ENCODE measurements at places on chromosomes 6 and 20.

DNA sequence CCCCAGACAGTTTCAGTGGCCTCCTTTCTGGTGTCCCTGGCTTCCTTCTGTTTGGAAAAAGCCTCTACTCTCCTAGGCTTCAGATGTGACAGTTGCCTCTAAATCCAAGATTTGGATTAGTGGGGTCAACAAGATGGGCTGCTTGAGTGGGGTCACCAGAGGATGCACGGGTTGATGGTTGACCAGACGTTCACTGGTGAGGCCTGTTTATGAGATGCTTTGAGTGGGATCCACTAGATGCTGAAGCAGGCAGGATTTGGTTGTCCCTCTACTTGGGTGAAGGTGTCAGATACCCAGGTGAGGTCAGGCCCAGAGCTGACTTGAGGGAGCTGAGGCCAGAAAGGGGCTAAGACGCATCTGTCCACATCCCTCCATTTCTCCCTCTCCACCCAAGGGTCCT, 8.1 kb upstream of the DLGAP4 start:
- no peak for DNase-seq

DNA sequence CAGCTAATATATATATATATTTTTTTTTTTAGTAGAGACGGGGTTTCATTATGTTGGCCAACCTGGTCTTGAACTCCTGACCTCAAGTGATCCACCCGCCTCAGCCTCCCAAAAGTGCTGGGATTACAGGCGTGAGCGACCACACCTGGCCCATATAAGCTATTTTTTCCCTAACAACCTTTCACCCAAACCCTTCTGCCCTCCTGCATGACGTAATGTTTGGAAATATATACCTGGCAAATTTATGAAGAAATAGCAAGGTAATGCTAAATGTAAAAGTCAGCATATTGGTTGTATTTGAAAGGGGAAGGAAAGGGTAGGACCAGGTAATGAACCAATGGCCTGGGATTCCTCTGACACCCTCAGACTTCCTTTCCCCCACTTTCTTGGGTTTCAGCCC, 325.5 kb upstream of the ARID1B start:
- DNase-seq, result no peak

- DNase-seq, result no peak
Measured at GRCh38 chr6:20915626-20916025, 381.4 kb downstream of the CDKAL1 start.

DNA sequence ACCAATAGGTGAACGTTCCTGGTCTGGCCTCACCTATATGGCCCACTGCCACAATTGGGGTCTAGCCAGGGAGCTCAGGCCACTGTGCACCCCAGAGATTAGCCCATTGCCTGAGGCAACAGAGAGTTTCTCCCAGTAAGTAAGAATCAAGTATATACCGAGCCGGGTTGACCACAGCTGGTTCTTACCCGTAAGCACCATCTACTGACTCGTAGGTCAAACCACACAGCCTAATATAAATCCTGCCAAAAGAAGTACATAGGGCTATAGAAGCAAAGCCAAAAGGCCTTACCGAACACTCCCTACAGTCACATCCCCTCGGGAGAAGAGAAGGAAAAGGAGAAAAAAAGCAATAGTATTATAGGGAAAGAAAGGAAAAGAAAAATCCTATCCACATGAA, 463.6 kb upstream of the GJE1 start:
- no peak for DNase-seq

- no peak for DNase-seq
Measured at GRCh38 chr6:162728197-162728596, 423 bp downstream of the PACRG start.

GRCh38 chr20:50283922-50284810, 93.5 kb downstream of the CEBPB start:
- no peak for DNase-seq

DNA sequence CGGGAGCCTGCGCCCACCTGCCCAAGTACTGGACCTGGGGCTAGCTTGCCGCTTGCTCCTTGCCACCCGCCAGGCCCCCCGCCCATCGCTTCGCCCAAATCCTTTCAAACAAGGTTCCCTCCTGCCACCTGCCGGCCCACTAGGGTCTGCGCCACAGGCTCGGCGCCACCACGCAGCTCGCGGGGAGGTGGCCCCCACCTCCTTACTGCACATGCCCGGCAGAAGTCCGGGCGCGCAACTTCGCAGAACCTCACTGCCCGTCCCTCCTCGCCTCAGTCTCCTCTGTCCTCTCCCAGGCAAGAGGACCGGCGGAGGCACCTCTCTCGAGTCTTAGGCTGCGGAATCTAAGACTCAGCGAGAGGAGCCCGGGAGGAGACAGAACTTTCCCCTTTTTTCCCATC, 11.2 kb downstream of the GNAS-AS1 start:
- no peak for DNase-seq

DNA sequence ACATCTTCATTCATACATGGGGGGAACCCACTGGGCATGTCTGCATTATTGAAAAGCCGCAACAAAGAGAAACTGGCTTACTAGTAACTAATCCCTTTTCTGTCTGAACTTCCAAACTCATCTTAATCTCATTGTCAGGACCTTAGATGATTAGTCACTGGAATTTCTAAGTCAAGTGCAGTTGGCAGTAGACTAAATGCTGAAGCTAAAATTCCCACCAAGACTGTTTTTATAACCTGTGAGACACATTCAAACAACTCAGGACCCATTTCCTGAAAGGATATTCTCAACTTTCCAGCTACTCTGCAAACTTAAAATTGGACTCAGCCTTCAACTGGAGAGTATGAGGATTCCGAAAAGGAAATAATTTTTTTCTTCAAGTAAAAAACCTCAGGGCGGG, 94.8 kb upstream of the SCAF8 start:
- DNase-seq, result no peak

DNA sequence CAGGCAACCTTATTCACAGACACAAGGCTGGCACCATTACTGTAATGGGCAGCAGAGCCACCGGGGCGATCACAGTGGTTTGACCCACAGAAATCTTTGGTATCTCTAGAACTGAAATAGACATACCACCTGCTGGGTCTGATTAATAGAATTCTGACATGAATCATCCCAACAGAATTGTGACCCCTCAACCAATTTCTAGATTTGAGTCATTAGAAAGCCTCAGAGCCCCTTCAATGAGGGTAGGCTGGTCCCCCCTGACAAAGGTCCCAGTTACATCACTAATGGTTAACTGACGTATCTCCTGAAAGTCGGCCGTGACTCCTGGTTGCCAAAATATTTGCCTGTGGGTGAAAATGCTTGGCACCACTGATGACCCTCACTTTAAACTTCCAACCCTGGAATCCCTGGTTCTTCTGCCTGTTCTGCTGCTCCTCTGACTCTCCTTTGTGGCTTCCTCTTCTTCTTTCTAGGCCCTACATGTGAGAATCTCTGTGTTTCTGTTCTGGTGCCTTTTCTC, 124.9 kb upstream of the ARID1B start:
- DNase-seq, result no peak

DNA sequence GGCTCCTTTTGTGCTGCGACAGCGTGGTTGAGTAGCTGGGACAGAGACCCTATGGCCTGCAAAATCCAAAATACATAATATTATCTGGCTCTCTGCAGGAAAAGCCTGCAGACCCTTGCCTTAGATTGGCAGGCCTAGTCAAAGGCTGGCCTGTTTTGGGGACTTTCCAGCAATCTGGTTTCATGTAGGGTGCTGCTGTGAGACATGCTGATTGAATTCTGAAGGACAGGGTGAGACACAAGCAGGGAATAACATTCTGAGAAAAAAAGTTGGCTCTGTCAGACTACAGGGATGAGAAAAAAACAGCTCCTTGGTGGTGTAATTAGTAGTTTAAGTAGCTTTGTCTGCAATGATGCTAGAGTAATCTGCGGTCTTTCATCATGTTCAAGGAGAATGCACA, 402.7 kb upstream of the AGPAT4 start:
- no peak for DNase-seq

GRCh38 chr6:49698478-49698877, 14.9 kb downstream of the CRISP2 start:
- DNase-seq, result no peak

- no peak for DNase-seq
Measured at GRCh38 chr6:80156221-80156620, 49.8 kb downstream of the BCKDHB start.

GRCh38 chr20:61119273-61119672, 132.8 kb upstream of the CDH4 start:
- DNase-seq, result no peak

GRCh38 chr6:104431096-104431495, 428.6 kb downstream of the HACE1 start:
- no peak for DNase-seq

- DNase-seq, result no peak
Measured at GRCh38 chr20:1302685-1303541, 26.0 kb downstream of the SDCBP2 start.

DNA sequence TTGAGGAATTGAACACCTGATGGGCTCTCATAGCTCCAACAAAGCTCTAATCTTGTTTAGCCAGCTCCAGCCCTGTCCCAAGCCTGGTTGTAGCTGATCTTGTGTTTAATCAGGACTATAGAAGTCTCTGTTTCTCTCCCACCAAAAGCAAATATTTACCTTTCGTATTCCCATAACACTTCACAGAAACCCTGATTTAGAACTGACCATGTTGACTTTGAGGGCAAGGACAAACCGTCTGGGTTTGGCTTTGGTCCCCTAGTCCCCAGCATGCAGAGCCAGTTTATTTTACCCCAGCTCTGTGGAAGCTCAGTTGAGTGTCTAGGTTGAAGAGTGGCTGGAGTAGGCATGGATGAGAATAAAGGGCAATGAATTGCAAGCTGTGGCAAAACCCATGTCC, 18.0 kb upstream of the SIM1 start:
- no peak for DNase-seq

- DNase-seq, result no peak
Measured at GRCh38 chr20:47051936-47052526, 157.4 kb downstream of the EYA2 start.

- no peak for DNase-seq
Measured at GRCh38 chr6:39367700-39368099, 45.2 kb upstream of the KCNK16 start.

DNA sequence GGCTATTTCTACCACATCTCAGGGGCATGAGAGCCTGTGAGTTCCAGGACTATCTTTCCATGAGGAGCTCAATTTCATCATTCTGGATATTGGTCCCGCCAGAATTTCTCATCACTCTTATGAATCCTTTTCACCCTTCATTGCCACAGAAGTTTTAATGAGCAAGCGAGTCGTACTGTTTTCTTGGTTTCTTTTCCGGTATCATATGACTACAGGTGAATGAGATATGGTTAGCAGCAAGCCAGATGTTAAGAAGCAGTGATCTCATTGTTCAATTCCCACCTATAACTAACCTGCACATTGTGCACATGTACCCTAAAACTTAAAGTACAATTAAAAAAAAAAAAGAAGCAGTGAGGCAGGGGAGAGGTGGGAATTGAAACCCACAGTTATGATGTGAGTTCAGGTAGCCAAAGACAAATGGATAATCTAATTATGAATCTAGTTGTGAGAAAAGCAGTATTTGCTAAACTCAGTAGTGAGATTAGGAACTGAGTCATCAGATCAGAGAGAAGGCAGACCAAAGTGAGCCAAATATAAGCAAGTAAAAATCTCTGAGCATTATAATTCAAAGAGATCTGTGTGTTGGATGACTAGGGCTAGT, 78.0 kb upstream of the ELOVL5 start:
- DNase-seq, result no peak

GRCh38 chr20:4021906-4022305, 6.5 kb upstream of the RNF24 start:
- no peak for DNase-seq

DNA sequence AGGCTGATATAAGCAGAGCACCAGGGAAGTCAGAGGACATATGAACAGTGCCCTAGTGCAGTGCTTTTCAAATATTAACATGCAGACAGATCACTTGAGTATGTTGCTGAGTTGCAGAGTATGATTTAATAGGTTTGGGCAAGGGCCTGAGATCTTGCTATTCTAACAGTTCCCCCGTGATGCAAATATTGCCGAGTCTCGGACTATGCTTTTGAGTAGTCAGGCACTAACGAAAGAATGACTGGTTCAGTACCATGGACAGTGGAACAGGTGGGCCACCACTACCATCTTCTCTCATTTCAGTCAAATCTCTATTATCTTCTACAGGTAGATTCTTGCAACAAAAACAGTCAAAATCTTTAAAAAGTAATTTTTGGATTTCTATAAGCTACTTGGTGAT, 3.7 kb upstream of the TMEM200A start:
- peak; percentile 20 for DNase-seq

DNA sequence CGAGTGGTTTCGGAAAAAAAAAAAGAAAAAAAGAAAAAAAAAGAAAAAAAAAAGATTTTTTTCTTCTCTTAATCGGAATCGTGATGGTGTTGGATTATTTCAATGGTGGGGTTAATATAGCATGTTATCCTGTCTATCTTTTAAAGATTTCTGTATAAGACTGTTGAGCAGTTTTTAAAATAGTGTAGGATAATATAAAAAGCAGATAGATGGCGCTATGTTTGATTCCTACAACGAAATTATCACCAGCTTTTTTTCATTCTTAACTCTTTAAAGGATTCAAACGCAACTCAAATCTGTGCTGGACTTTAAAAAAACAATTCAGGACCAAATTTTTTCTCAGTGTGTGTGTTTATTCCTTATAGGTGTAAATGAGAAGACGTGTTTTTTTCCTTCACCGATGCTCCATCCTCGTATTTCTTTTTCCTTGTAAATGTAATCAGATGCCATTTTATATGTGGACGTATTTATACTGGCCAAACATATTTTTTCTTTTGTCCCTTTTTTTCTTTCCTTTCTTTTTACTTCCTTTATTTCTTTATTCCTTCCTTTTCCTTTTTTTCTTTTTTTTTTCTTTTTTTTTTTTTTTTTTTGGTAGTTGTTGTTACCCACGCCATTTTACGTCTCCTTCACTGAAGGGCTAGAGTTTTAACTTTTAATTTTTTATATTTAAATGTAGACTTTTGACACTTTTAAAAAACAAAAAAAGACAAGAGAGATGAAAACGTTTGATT, 3.6 kb downstream of the SOX4 start:
- DNase-seq, result no peak

DNA sequence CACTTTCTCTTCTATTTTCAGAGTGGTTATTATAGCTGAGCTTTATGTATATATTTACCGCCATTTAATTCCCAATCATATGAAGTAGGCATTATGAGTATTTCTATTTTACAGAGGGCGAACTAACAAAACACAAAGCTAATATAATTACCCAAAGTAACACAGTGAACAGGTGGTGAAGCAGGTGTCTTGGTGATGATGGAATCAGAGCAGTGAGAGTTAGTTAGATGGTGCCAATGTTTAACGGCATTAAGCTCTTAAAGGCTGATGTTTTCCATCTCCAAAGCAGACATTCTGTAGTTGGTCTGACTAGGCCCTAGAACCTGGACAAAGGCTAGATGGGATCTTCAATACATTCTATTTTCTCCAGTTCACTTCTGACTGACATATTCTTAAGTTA, 551.1 kb upstream of the SYNCRIP start:
- DNase-seq, result no peak

- no peak for DNase-seq
Measured at GRCh38 chr20:58393299-58393698, 4.3 kb downstream of the VAPB start.

DNA sequence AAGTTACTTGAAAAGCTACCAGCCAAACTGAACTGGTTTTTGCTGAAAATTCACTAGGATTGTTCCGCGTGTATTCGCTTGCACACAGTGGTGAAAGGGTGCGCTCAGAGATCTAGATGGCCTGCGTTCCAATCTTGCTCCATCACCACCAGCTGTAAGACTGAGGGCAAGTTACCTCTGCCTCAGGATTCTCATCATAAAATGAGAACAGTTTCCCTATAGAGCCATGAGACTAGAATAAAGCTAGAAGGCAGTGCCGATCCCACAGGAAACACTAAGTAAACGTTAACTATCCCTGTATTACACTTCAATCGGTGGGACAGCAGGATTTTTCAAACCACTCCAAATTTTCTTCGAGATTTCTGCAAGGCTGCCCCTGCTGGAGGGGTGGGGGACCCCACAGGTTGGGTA, 838 bp downstream of the AHCY start:
- DNase-seq, result no peak

Measured in Jurkat, Clone E6-1 (cell line).